Activated CD8-positive, alpha-beta T cell treated with anti-CD3 and anti-CD28 coated beads for 36 hours (primary cell): ENCODE measurements at places on chromosomes 5 and 9. TPM values are rescaled to one million over a fixed set of nuclear protein-coding genes. Genes with fewer than 3 reads are reported as not detected.

The SLC24A2 gene
- not detected for total RNA-seq

- no peak for DNase-seq
Observed at GRCh38 chr5:137778772-137779564, 24.8 kb upstream of the HNRNPA0 start.

The ARID3C gene
- 0.29 TPM for total RNA-seq

DNA sequence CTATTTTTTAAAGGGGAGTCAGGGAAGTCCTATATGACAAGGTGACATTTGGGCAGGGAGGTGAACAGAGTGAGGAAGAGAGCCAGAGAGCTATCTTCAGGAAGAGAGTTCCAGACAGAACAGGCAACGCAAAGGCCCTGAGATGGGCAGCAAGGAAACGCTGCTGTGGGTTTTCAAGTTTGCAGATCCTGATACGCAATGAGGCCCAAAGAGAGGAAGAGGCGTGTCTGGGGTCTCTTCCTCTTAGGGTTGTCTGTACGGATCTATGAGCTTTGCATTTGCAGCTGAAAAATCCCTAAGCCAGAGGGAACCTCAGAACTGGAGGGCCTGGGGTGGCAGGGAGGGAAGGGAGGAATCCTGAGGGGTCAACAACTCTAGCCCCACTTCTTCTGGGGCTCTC lies 13.6 kb downstream of the FAT2 start:
- DNase-seq, result no peak
